ENCODE measurements at places on chromosomes 13 and 19.

DNA sequence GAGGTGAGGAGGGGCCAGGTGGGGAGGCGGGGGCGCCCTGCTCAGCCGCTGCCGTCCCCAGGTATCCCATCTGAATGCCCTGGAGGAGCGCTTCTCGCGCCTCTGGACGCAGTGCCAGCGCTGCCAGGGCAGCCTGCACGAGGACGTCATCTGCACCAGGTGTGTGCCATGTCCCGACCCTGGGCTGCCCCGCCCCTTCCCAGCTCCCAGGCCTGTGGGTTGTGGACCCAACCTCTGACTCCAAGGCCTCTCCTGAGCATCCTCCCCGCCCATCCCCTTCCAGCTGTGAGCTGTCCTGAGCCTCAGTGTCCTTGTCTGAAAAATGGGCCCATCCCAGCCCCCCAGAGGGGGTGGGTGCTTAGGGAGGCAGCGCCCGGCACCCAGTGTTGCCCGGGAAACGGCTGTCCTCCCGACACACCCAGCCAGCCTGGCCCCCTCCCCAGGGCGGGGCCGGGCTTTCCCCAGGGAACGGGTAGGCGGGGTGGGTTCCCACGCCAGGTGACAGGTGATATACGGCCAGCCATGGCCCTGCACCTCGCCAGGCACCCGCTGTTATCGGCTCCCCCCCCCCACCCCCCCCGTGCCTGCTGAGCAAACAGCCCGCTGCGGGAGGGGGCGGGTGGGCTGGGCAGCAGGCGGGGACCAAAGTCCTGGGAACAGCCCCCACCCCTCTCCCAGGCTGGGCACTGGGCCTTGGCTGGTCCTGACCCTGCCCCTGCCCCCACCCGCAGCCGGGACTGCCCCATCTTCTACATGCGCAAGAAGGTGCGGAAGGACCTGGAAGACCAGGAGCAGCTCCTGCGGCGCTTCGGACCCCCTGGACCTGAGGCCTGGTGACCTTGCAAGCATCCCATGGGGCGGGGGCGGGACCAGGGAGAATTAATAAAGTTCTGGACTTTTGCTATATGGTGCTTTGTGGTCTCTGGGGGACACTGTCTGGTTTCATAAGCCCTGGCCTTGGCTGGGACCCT, 1.3 kb upstream of the SPIB start:
- no peak for DNase-seq

- DNase-seq = no peak
Observed at GRCh38 chr13:39946769-39947168, 291.3 kb downstream of the COG6 start.

DNA sequence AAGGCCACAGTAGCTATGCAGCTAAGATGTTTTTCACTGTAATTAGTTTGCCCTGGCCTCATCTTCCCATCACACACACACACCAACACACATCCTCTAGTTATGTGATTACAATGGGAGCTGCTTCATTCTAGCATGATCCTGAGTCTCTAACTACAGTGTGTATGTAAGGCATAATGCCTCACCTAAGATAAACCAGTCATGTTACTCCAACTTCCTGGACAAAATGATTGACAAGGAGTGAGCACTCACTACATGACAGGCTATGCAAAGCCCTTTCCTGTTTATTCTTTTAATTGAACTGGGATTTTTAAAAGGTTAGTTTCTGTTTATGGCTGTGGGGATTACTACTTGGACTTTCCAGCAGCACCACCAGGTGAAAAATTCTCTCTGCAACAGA, 400.8 kb upstream of the ATXN8OS start:
- no peak for DNase-seq

- DNase-seq = peak; percentile 16
Observed at GRCh38 chr13:40306817-40307216, 359.6 kb downstream of the FOXO1 start.

DNA sequence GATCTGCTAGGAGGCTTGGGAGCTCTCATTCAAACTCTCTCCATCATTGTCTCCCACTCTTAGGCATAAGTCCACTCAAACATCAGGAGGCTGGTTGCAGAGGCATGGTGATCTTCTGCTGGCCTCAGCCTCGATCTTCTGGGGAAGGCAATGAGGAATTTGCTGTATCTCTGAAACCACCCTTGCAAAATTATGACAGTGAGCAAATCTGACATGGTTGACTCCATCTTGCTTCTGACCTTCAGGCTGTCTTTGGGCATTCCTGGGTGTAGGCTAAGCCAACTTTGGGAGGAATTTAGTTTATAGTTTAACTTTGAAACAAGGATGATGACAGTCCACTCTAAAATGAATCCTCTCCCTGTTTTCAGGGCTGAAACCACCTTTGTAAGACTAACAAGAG, 84.1 kb upstream of the ABCC4 start:
- no peak for DNase-seq

- DNase-seq = no peak
Observed at GRCh38 chr13:77907666-77908341, 10.8 kb downstream of the EDNRB start.

GRCh38 chr19:35529241-35530218, 1.4 kb upstream of the SBSN start:
- DNase-seq = no peak

DNA sequence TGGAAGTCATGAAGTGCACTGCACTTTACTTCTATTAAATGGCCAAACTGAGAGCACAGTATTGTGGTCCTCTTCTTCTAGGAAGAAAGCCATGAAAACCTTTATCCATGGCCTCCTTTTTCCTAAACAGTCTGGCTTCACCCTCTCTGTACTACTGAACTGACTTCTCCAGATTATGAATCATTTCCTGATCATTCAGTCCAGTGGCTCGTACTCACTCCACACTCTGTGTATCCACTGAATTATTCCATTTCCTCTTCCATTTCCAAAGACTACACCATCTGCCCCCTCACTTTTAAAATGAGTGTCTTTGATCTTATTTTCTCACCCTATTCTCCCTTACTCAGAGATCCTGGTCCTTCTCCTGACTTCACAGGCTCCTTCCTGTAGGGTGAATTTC, 29.7 kb upstream of the FREM2 start:
- DNase-seq = peak; percentile 54

DNA sequence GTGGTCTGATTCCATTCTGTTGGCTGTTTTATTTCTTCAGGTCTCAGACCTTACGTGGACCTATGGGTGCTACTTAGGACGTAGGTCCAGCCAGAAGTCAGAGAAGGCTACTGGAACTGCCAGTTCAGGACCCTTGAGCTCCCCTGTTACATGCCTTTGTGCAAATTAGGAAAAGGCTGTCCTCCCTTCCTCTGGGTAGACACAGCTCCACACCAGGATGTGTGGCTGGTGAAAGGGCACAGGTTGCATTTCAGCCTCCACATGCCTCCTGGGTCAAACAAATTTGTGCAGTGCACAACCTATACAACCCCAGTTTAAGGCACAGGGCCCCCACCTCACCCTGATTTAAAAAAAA, 43.9 kb upstream of the MAP3K10 start:
- no peak for DNase-seq

DNA sequence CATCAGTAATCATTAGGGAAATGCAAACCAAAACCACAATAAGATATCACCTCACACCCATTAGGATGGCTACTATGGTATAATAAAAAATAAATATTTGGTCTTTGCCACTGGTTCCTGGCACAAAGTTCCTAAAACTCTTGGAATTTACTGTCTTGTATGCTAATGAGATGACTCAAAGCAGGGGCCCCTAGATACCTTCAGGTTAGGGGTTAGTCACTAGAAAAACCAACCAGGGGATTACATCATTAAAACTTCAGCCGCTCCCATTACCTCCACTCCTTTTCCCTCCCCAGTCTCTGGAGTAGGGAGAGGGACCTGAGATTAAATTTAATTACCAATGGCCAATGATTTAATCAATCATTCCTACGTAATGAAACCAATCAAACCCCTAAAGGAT, 49.6 kb downstream of the THSD1 start:
- DNase-seq = peak; percentile 32

DNA sequence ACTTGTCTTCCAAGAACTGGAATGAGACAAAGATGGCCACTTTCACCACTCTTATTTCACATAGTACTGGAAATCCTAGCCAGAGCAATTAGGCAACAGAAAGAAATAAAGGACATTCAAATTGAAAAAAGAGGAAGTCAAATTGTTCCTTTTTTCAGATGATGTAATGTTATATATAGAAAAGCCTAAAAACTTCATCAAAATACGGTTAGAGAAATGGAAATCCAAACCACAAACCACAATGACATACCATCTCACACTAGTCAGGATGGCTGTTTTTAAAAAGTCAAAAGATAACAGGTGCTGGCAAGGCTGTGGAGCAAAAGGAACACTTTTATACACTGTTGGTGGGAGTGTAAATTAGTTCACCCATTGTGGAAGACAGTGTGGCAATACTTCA, 113.3 kb upstream of the SPRY2 start:
- DNase-seq = peak; percentile 90

DNA sequence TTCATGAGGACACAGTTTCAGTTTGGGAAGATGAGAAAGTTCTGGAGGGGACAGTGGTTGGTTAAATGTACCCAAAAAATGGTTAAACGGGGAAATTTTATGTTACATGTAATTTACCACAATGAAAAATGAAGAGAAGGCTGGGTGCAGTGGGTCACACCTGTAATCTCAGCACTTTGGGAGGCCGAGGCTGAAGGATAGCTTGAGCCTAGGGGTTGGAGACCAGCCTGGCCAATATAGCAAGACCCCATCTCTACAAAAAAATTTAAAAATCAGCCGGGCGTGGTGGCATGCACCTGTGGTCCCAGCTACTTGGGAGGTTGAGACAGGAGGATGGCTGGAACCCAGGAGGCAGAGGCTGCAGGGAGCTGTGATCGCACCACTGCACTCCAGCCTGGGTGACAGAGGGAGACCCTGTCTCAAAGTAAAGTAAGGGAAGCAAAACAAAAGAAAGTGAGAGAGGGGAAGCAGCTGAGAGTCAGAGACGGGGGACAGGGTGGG, 17.2 kb downstream of the GNG7 start:
- no peak for DNase-seq

DNA sequence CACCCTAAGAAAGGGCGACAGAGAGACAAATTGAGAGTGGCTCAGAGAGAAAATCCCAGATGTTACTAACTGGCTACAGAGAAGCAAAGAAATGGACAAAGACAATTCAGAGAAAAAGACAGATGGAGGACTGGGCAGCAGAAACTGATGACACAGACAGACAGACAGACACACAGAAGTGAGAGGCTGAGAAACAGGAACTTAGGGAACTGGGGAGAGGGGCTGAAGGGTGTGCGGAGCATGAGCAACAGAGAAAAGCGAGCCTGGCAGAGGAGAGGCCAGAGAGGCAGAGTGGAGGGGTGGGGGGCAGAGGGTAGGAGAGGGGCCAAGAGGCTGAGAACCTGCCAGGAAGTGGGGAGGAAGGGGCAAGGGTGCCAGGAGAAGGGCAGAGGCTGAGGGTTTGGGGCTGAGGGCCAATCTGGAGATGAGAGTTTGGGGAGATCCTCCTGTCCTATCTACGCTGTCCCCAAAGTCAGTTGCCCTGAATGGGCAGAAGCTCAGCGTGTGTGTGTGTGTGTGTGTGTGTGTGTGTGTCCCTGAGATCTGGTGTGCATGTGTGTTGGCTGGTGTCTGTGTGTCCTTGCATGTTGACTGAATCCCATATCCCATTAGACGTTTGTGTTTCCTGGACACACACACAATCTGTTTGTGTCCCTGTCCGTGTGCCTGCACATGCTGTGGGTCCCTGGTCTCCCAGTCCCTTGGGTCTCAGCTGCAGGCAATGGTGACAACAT, 5.6 kb upstream of the ERFL start:
- no peak for DNase-seq

DNA sequence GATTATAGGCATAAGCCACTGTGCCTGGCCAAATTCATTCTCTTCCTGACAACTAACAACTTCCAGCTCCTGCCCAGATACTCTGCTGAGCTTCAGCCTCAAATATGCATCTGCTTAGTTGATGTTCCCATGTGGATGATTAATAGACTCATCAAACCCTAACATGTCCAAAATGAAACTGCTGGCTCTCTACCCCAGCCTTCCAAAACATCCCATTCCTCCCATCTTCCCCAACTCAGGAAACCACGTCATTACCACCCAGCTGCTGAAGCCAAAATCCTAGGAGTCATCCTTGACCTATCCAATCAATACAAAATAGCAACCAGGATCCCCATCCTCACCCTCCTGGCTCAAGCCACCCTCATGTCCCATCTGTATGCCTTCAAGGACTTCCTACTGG, 20.9 kb downstream of the POU2F2 start:
- no peak for DNase-seq

DNA sequence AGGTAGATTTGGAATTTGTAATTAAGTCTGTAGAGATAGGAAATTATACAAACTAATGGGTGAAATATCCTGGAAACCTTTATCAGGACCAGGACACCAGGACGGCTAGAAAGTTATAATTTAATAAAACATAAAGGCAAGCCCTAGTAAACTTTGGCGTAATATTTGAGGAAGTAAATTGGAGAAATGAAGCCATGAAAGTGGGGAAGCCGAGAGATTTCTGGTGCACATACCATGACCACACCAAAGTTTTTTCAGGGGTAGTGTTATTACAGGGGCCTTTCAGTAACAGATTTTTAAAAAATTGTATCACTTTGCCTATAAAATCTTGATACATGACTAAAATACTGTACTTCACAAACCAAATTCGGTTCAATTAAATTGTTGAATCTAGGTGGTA, 54.7 kb upstream of the URAD start:
- DNase-seq = no peak

DNA sequence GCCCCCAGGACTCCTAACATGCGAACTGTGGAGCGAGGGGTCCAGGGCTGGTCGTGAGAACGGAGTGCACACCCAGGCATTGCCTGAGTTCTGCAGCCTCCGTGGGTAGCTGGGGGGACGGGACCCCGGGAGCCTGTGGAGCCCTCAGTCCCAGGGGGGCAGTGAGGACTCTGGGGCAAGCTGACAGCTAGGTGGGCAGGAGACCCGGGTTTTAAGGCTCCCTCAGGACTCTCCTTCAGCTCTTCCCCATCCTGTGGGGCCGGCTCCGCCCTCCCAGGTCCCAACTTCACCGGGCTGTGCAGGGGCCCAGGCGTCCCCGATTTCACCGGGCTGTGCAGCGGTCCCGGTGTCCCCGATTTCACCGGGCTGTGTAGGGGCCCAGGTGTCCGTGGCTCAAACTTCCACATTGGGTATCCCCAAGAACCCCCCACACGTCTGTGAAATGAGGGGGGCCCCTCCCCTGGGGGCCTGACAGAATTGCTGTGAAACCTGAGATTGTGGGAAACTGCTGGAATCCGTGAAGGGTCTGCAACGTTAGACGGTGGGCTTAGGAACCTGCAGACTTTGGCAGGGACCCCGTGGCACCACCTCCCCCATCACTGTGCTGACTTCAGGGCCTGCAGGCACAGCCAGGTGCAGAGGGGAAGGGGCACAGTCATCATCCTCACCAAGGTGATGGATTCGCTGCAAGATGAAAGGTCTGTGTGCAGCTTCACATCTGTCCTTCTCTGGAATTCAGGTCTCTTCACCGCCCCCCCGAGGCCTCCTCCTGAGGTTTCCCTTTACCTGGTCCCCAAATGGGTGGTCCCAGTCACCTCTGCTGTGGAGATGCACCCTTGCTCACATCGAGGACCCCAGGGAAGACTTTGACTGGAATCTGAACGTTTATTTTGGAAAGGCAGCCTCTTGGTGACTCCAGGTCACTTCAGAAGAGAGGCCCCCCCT, 73.2 kb upstream of the MCF2L start:
- DNase-seq = no peak
